ENCODE measurements at places on chromosomes 6 and 20.

- DNase-seq = peak; percentile 69
Observed at GRCh38 chr20:17594443-17594842, 24.6 kb downstream of the DSTN start.

DNA sequence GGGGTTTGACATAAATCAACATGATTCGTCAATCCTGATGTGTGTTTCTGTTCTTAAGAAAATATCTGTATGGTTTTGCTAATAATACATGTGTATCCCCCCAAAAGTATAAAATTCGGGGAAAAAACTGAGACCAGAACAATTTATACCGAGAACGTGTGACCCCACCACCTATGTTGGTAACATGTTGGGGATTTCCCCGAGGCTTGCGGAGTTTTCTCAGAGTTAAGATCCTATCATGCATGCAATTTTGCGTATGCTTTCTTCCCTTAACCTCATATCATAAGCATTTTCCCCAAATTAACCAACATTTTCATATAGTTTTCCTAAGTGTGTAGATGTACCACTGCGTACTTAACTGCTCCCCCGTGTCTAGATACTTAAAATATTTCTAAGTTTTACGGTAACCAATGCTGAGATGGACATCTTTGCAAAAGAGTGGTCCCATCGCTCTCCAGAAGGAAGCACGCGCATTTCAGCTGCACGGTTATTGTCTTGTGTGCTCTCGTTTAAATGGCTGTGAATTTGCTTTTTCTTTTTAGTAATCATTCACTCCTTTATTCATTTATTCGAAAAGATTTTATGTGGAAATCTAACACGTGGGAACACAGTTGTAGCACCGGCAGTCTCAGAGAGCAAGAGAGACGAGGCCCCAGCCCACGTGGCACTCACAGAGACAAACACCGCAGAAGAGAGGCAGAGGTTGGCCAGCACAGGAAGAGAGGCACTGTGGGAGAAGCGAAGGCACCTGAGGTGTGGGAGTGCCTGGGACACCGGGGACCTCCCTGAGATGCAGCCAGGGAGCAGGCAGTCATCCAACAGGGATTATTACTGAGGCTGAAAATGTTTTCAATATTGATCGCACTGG lies 13.2 kb upstream of the IRF4 start:
- DNase-seq = no peak

DNA sequence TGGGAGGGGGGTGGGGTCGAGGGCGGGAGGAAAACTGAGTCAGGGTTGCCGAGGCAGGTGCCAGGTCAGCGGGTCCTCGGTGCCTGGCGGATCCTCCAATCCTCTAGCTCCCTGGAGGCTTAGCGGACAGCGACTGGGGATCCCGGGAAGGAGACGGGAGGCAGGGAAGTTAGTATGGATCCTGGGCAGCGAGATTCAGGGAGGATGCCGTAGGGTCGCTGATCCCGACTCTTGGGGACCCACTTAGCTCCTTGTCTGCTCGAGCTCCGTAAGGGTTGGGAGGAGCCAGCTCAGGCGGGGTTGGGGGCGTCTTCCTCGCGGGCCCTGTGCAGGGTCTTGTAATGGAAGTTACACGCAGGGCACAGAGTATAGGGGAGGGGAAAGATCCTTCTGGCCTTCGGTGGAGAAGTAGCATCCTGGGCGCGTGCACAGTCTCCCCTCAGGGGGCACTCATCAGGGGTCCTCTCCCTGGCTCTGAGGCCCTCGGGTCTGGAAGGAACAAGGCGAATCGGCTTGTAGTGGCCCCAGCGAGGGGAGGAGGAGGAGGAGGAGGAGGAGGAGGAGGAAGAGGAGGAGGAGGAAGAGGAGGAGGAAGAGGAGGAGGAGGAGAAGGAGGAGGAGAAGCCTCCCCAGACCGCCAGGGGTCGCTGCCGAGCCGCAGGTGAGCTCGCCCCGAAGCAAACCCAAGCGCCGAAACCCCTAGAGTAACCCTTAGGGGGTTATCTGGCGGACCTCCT lies 6.4 kb upstream of the SLC12A5 start:
- no peak for DNase-seq

DNA sequence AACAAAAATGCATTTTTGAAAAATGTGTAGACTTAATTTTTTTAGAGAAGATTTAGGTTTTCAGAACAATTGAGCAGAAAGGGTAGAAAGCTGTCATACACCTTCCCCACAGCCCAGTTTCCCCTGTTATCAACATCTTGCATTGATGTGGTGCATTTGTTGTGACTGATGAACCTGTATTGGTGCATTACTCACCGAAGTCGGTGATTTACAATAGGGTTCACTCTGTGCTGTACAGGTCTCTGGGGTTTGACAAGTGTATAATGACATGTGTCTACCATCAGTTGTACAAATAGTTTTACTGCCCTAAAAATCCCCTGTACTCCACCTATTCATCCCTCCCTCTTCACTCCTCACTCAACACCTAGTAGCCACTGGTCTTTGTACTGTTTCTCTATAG lies 23.8 kb upstream of the ADIG start:
- DNase-seq = no peak

All from fibroblast of lung (primary cell).